Right lung (tissue), 10 donors: ENCODE measurements at places on chromosomes 2 and 18. TPM values are rescaled to one million over a fixed set of nuclear protein-coding genes. Genes with fewer than 3 reads are reported as not detected.

The KLF7 gene
- 19.3 TPM for polyA plus RNA-seq

The TMEM185B gene
- 24.4 TPM for polyA plus RNA-seq

The RBKS gene
- polyA plus RNA-seq: 2.5 TPM

The MRPL53 gene
- 40.4 TPM for polyA plus RNA-seq

The ANKRD30B gene
- 0.06 TPM for polyA plus RNA-seq

The DCDC2C gene
- polyA plus RNA-seq: 0.14 TPM

The ATP8B1 gene
- polyA plus RNA-seq: 18.3 TPM

The CTAGE1 gene
- not detected for polyA plus RNA-seq

The PCARE gene
- not detected for polyA plus RNA-seq

The ZAP70 gene
- 2.4 TPM for polyA plus RNA-seq

The EGR4 gene
- polyA plus RNA-seq: not detected

The SUPT7L gene
- polyA plus RNA-seq: 47.6 TPM

The L3MBTL4 gene
- 7.1 TPM for polyA plus RNA-seq

The ZNF396 gene
- 3.8 TPM for polyA plus RNA-seq

The AGXT gene
- 0.23 TPM for polyA plus RNA-seq
